ENCODE measurements at places on chromosomes 5 and 9. TPM values are rescaled to one million over a fixed set of nuclear protein-coding genes. Genes with fewer than 3 reads are reported as not detected.

GRCh38 chr5:145554399-145554798, 280.7 kb downstream of the PRELID2 start:
- no peak for DNase-seq

- DNase-seq: no peak
These were observed 456.5 kb downstream of the ZSWIM6 start for GRCh38 chr5:61788548-61788947.

GRCh38 chr9:124576751-124577150, 69.6 kb upstream of the NR5A1 start:
- DNase-seq: no peak

DNA sequence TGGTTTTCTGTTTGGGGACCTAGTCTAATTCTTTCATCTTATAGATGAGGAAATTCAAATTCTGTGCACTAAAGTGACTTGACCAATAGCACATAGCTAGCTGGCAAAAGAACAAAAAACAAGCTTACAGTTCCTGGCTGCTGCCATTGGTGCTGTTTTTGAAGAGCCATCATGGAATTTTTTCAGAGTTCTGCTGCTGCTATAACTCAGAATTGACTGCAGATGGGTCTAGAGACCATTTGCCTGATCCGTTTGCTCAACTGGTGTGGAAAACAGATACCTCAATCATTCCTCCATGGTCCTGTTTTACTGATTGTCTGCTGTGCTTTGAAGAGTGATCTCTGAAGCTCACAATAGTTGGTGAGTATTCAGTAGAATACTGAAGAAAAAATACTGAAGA, 15.2 kb downstream of the FBXL7 start:
- no peak for DNase-seq

DNA sequence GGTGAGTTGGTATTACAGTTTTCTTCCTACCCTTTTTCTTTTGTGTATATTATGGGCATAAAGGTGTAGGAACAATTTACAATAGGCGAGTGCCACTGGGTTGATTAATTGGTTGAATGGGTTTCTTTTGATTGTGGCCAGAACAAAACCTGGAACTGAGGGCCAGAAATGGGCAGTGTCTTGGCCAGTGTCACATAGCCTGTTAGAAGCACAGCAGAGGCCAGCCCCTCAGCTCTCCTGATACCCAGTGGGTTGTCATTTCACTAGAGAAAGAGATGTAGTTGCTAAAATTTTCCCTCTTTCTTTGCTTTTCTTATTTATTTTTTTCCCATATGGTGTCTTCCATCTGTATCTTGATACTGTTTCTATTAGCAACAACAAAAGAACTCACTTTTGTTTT, 38.8 kb upstream of the SEMA6A start:
- no peak for DNase-seq

DNA sequence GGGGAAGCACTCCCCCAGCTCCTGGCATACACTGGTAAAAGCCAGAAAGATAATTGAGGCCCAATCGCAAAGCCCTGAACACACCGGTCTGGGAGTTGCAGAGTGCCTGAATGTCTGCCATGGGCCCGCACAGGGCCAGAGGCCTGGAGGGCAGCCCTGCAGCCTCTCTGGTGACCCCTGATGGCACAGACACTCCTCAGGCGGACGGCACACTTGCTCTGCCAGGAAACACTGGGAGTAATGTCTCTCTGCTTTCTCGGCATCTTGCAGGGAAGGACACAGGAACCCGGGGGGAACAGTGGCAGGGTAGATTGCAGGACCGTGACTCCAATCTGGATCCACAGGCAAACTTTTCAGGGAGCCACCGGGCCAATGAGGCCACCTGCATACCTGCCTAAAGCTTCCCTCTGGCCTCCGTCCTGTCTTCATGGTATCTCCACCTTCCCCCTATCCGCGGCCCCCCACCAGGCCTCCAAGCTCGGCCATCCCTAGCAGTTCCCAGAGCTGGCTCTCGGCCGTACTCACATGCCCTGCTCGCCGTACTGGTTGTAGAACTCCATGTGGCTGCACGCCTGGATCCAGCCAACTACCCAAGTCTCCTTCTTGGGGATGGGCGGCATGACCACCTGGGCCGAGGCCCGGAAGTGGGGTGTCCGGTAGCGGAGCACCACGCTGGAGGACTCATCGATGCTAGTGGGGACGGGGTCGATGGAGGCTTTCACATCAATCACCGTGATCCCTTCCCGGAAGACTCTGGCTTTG, 797 bp downstream of the FAM78A start:
- no peak for DNase-seq

Gene ARL15
- total RNA-seq: 7.3 TPM

GRCh38 chr9:92947268-92948037, at the start of gene FGD3:
Gene FGD3 (plus strand): TSS chr9:92947523. CDS start chr9:92976257, 28,734 bp downstream.
- no peak for DNase-seq

DNA sequence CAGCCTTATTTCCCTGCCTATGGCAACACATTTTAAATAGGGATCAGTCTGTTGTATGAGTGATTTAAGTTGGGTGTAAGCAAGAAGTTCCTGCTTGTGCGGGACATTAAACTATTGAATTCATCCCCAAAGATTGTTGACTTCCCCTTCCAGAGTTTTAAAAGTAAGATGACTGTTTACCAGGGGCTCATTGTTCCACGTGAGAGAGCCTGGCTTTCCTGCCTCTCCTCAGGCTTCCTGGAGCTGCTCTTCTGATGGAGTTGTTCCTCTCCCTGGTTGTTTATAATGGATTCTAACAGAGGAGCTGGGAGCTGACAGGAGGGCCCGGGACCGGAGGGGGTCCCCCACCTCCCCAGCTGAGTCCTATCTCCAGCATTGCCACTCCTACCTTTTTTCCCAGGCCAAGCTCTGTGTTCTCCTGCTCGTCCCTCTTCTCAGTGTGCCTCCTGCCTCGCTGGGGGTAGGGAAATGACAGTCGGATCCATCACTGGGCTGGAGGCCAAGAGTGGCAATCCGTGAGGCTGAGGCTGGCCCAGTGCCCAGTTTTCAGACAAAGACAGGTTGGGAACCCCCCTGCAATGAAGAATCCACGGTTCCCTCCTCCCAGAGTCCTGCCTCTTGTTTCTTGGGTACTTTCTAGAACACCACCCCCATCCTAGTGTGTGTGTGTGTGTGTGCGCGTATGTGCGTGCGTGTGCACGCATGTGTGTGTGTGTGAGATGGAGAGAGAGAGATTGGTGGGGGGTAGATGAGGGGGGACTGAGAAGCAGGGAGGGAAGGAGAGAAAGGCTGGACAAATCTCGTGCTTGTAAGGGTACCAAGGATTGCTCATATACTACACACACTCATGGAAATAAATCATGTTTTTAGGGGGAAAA, 123.7 kb upstream of the NFIB start:
- DNase-seq: no peak

Gene TXNDC8
- total RNA-seq: not detected

DNA sequence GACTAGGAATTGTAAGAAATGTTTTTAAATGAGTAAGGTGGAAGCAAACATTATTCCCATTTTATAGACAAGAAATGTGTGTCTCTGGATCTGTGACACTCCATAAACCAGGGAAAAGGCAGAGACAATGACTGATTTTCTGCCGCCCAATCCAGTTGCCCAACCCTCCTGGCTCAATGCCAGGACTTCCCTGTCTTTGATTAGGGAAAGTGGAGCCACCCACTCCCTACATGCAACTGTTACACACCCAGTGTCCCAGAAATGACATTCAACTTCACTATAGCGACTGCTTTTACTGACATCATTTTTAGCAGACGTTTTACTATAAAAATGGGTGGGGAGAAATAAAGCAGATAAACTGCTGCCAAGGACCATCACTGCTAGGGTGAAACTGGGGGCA, 79.7 kb downstream of the THBS4 start:
- DNase-seq: no peak

Gene CD14
- total RNA-seq: 0.21 TPM

Gene C9orf50
- total RNA-seq: not detected

GRCh38 chr5:120464627-120465435, 731 bp downstream of the PRR16 start:
- no peak for DNase-seq

Gene IFNA13
- total RNA-seq: not detected

GRCh38 chr5:126046846-126047571, 376.2 kb upstream of the GRAMD2B start:
- DNase-seq: no peak

DNA sequence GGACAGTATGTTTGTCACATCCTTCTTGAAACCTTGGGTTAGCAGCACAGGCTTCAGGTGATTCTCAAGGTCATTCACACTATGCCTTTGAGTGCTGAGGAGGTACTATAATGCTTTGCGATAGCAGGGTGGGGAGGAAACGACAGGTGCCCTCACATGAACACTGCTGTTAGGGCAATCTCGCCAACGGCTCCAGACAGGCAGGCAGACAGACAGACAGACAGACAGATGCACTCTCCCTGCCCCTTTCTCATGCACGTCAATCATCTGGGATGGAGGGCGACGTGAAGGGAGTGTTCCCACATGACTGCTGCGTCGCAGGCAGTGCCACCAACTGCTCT, 82.9 kb downstream of the RAPGEF1 start:
- no peak for DNase-seq

Gene PRUNE2
- total RNA-seq: 0.61 TPM

Data from GM12878 (cell line).